Tibial nerve (tissue), 4 donors: ENCODE measurements at places on chromosomes 1 and 21.
A peak's percentile ranks its signal among the peaks of the same experiment; 100 is the strongest.

GRCh38 chr1:36894824-36895223 lies 139.5 kb downstream of the GRIK3 start:
- no peak for DNase-seq
- H3K27ac ChIP-seq: no peak overlapping the region
- H3K36me3 ChIP-seq: no peaks in the 10 kb centered on the region
- no peak overlapping the region for H3K4me3 ChIP-seq

GRCh38 chr1:206066479-206067171 lies 13.7 kb downstream of the RHEX start:
- H3K27me3 ChIP-seq: no peaks in the 10 kb centered on the region
- DNase-seq: no peak
- H3K27ac ChIP-seq: no peak overlapping the region
- H3K4me3 ChIP-seq: no peak overlapping the region

- H3K27me3 ChIP-seq: no peaks in the 10 kb centered on the region
- DNase-seq: no peak
- H3K4me1 ChIP-seq: peaks cover 6% of the 10 kb centered on the region
- no peak overlapping the region for H3K27ac ChIP-seq
- no peak overlapping the region for H3K4me3 ChIP-seq
These were observed 2.2 kb upstream of the FALEC start for GRCh38 chr1:150513351-150513791.

DNA sequence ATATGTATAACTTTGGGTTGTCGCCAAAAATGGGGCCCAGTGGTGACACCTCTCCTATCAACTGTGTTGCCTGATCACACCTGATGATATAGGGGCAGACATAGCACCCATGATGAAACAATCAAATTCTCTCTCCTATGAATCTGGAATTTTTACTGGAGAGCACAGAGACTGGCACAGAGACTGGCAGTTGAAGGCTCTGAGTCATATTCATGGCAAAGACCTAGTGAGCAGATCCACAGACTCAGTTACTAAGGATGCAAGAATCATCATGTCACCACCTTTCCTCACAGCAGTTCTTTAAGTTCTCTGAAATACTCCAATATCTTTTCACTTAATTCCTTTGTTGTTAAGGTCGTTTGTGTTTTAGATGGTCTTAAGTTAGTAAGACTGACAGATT lies 60.0 kb downstream of the APCS start:
- no peaks in the 10 kb centered on the region for H3K4me1 ChIP-seq
- DNase-seq: no peak
- H3K4me3 ChIP-seq: no peak overlapping the region
- no peaks in the 10 kb centered on the region for H3K36me3 ChIP-seq
- H3K27me3 ChIP-seq: no peaks in the 10 kb centered on the region

DNA sequence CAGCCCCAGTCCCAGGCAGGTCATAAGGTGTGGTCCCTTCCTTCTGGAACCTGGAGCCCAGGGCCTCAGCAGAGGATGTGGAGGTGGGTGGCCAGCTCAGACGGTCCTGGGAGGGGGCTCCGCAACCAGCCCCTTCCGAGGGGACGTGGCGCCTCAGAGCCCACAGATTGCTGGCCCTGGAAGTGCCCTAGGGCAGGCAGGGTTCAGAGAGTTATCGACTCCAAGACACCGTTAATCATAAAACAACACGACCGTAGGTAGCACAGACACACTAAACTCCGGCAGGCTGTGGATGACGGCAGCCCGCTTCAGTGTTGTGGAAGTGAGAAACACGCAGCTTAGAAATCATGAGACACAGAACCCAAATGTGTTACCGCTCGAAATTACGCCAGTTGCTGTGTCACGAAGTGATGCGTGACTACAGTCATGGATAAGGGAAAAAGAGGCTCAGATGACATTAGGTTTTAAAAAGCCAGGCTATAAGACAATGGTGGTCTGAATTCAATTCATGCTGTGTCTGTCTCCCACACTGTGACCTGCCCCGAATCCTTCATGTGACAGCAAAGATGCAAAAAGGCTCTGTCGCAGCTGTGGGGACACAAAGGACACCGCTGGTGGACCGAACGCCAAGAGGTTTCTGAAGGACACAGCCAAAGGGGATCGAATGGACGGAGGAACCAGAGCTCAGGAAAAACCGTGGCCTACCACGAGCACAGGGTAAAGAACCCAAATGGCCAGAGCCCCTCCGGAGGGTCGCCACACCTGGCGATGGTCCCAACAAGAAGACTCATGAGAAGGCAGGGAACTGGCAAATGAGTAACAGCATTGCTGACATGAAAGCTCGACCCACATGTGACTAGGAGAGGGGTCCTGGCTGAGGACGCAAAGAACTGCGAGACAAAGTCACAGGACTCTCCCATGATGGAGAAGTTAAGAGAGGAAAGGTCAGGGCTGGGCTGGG lies 1.7 kb upstream of the SUMO3 start:
- no peaks in the 10 kb centered on the region for H3K36me3 ChIP-seq
- no peak for DNase-seq
- H3K27me3 ChIP-seq: no peaks in the 10 kb centered on the region
- no peak overlapping the region for H3K4me3 ChIP-seq
- no peak overlapping the region for H3K27ac ChIP-seq

DNA sequence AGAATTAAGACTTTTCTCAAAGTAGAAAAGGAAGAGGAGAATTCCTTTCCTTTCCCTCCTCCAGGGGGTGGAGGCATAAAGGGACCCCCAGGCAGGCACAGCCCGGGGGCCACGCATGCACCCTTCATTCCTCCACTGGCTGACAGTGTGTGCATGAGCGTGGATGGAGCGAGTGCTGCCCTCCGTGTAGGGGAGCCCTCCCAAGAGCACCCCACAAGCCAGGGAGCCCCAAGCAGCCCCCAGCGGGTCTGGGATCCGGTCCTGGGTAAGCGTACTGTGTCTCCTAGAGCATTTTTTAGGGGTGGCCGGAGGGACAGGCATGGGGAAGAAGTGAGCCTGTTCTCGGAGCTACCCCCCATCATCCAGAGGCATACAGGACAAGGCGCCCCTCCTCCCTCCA lies 120.5 kb downstream of the SIK1 start:
- DNase-seq: no peak
- no peak overlapping the region for H3K27ac ChIP-seq
- H3K4me1 ChIP-seq: no peaks in the 10 kb centered on the region
- H3K4me3 ChIP-seq: no peak overlapping the region
- no peaks in the 10 kb centered on the region for H3K27me3 ChIP-seq

DNA sequence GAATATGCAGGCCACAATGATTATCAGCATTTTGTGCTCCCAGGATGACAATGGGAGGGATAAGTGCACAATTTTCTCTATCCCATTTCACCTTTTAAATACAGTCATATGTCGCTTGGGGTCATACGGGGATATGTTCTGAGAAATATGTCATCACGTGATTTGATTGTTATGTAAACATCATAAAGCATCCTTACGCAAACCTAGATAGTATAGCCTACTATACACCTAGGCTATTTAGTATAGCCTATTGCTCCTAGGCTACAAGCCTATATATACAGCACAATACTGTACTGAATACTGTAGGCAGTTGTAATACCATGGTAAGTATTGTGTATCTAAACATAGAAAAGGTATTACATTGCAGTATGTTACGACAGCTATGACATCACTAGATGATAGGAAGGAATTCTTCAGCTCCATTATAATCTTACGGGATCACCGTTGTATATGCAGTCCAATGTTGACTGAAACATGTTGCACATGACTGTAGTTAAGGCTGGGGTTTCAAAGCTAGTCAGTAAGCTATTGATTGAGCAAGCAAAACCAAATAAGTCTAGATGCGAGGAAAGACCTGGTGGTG lies 18.9 kb downstream of the RUSC1 start:
- H3K4me3 ChIP-seq: no peak overlapping the region
- H3K27ac ChIP-seq: no peak overlapping the region
- no peaks in the 10 kb centered on the region for H3K27me3 ChIP-seq
- H3K4me1 ChIP-seq: no peaks in the 10 kb centered on the region
- DNase-seq: no peak

GRCh38 chr1:109929588-109930251 lies 19.1 kb downstream of the CSF1 start:
- peaks cover 77% of the 10 kb centered on the region for H3K4me1 ChIP-seq
- H3K36me3 ChIP-seq: no peaks in the 10 kb centered on the region

DNA sequence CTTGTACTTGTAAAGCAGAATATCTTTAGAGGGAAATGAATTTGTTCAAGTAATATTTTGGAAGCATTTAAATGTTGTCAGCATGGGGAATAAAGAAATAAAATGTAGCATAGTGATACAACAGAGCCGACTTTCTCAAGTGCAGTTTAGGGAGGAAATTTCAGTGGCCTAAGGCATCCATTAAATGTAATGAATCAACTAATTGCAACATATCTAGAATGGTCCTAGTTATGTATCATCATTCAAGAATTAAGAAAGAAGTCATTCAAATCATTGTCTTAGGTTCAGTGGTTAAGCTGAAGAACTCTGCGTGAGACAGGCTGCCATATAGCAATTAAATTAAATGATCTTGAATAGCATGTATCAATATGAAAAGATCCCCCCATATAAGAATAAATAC lies 360.7 kb downstream of the TBX15 start:
- H3K36me3 ChIP-seq: no peaks in the 10 kb centered on the region
- no peak overlapping the region for H3K27ac ChIP-seq
- H3K4me1 ChIP-seq: no peaks in the 10 kb centered on the region
- no peaks in the 10 kb centered on the region for H3K27me3 ChIP-seq
- H3K4me3 ChIP-seq: no peak overlapping the region

DNA sequence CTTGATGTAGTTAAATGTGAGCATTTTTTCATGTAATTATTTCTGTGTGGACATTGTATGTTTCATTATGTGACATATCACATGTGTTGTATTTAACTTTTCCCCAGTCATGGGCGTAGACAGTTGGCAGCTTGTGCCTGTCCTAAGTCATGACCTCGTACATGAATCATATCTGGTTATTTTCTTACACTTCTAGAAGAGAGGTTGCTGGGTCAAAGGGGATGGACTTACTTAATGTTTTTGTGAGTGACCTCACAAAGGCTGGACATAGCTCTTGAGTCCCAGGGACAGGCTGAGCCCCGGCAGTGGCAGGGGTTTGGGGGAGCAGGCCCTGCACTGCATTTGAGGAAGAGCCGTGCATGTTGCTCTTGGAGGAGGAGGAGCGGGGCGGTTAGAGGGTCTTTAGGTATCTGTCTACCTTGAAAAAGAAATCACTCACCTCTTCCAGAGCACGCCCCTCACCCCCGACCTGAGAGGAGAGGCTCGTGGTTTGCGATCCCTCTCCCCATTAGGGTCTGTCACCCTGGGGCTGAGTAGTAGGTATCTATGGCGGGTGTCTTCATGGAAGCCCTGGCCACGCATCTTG lies 16.4 kb downstream of the IFNGR2 start:
- peak; percentile 51 for DNase-seq
- no peaks in the 10 kb centered on the region for H3K4me1 ChIP-seq
- no peak overlapping the region for H3K4me3 ChIP-seq
- H3K27ac ChIP-seq: peak overlapping the region; percentile 72
- no peaks in the 10 kb centered on the region for H3K27me3 ChIP-seq
- peaks cover 13% of the 10 kb centered on the region for H3K36me3 ChIP-seq

GRCh38 chr1:220922951-220923350 lies 43.7 kb downstream of the HLX start:
- no peak overlapping the region for H3K4me3 ChIP-seq
- DNase-seq: no peak
- H3K36me3 ChIP-seq: no peaks in the 10 kb centered on the region
- no peak overlapping the region for H3K27ac ChIP-seq
- H3K27me3 ChIP-seq: no peaks in the 10 kb centered on the region

DNA sequence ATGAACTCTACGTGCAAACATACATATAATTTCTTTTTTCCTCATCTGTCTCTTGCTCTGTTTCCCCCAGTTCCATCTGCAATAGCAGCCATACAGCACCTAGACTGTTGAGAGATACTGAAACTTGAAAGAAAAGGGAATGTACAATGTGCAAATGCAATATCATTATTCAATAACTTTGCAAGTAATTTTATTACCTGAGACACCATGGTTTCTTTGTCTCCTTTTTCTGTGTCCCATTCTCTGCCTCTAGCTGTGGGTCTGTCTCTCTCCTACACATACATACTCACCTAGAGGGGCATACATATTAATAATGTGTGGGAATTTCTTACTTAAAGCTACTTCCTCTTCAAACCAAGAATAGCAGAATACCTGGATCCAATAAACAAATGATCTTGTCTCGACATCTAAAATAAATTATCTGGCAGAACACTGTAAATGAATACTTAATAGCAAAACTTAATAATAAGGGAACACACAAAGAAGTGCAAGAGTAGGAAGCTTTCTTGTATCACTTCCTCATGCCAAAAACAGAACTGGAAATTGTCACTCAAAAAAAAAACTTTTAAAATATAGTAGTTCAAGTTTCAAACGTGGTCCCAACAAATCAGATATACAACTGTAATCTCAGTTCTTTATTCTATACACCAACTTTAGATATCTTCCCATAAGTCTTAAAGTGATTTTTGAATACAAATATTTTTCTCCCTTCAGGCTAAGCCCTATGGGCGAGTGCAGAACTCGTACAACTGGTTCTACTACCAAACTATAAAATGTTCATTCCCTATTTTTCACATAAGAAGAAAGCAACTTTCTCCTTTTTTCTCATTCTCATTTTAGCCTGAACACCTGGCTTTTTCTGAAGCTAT lies 194.6 kb downstream of the NRIP1 start:
- H3K36me3 ChIP-seq: no peaks in the 10 kb centered on the region
- H3K27ac ChIP-seq: no peak overlapping the region
- peaks cover 3% of the 10 kb centered on the region for H3K4me1 ChIP-seq

DNA sequence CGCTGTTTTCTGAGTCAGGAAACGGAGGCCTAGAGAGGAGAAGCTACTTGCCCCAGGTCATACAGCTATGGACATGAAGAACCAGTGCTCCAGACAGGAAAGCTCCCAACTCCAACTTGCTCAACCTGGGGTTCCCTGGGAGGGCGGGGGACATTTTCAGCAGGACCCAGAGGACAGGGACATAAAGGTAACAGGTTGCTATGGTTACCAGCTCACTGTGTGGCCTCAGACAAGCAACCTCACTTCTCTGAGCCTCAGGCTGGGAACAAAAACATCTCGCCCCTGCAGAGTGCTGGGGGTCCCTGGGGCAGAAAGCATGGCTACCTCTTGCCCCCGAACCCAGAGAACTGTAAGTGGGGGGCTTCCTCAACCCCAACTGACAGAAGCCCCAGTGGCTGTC lies 16.1 kb downstream of the FBXO2 start:
- H3K4me1 ChIP-seq: no peaks in the 10 kb centered on the region
- DNase-seq: no peak
- no peaks in the 10 kb centered on the region for H3K36me3 ChIP-seq
